ENCODE measurements at places on chromosomes 12 and 14.

GRCh38 chr12:19236656-19237055, 107.1 kb downstream of the PLEKHA5 start:
- DNase-seq: no peak

DNA sequence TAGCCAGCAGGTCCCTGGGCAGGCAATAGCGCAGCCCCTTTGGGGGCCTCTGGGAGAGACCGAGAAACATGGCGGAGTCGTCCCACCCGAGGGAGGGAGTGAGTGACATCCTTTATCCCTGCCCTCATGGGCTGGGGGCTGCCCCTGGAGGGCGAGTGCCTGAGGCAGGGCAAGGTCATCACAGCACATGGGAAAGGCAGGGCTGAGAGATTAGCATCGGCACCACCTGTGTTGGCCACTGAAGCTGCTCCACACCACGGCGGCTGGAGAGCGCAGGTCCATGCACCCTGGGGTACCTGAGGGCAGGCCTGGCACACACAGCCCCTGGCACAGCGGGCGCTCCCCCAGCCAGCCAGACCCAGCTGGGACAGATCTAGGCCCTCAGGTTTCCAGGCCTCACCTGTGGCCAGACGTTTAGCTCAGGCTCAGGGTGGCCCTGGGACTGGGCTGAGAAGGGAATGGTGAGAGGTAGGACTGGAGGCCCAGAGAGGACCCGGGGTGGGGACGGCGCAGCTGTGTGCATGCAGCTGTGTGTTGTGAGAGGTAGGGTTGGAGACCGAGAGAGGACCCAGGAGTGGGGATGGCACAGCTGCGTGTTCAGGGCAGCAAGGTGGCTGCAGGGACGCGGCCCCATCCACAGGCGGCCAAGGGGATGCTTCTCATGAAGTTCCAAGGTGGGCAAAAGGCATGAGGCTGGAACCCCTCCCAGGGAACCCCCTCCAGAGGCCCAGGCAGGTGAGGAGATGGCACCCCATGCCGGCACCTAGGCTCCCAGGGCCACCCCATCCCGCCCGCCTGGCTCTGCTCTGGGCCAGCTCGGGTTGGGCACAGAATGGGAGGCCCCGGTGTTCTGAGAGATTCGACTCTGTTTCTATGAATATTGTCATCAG, 74.1 kb downstream of the KIF26A start:
- DNase-seq: no peak

GRCh38 chr12:6872073-6873048, 742 bp downstream of the SPSB2 start:
- peak; percentile 91 for DNase-seq

GRCh38 chr12:3928538-3929184, 55.5 kb upstream of the PARP11 start:
- no peak for DNase-seq

DNA sequence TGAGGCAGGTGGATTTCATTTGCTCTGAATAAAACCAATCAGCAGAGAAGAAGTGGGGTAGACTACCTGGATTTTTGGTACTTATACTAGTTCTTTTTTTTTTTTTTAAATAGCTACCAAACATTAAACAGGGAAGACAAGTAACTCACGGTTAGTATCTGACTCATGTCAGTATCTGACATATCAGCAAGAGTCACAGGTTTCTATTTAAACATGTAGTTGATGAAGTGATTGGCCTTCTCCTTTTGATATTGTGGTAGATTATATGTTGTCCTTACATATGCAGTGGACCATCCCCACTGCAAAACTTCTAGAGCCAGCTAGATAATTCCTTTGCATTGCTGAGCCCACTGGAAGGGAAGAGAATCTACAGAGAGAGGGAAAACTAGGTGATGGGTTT, 208.0 kb downstream of the ANO6 start:
- DNase-seq: no peak

GRCh38 chr12:121953117-121953692, 34.8 kb downstream of the CFAP251 start:
- DNase-seq: no peak

- DNase-seq: no peak
Observed at GRCh38 chr14:89650077-89650978, 233.3 kb upstream of the FOXN3 start.

GRCh38 chr14:75705014-75705413, 44.0 kb downstream of the TTLL5 start:
- DNase-seq: no peak

DNA sequence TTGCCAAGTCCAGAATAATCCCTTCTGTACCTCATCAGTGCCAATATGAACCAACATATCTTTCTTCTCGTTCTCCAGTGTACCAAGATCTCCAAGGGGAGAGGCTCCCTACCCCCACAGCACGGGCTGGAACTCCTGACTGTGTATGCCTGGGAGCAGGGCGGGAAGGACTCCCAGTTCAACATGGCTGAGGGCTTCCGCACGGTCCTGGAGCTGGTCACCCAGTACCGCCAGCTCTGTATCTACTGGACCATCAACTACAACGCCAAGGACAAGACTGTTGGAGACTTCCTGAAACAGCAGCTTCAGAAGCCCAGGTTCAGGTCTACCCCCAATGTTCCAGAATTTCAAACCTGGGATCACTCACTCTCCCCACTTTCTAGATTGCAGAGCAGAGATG, 10.5 kb upstream of the OAS2 start:
- no peak for DNase-seq

- no peak for DNase-seq
Observed at GRCh38 chr14:79057333-79057732, 887.2 kb downstream of the NRXN3 start.

DNA sequence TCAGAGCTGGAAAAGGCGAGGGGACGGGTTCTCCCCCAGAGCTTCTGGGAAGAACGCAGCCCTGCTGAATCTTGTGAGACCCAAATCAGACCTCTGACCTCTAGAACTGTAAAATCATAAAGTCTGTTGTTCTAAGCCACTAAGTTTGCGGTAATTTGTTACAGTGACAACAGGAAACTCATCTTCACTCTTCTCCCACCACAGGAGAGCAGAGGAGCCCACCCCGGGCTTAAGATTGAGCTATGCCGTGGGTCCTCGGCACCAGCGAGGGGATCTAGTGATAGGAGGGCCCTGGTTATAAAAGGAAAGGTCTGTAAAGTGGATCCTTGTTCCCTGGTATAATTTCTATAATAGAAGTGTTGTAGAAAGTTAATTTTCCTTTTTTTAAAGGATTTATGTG, 7.6 kb downstream of the MLXIP start:
- no peak for DNase-seq

- no peak for DNase-seq
Observed at GRCh38 chr12:115752156-115752555, 525.3 kb downstream of the MED13L start.

DNA sequence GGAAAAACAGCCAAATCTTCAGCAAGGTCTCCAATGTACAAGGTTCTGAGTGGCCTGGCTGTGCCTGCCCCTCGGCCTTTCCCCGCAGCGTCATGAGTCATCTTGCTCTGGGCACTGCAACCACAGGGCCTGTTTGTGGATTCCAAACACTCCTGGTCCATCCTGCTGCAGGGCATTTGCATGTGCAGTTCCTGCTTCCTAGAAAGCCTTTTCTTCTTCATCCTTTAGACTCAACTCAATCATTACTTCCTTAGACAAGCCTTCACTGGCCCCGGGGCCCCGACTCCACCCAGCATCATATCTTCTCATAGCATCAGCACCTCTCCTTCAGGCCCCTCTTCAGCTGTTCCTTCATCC, 101.8 kb upstream of the EGLN3 start:
- peak; percentile 80 for DNase-seq

GRCh38 chr12:130972586-130972950, 18.9 kb downstream of the ADGRD1 start:
- no peak for DNase-seq

DNA sequence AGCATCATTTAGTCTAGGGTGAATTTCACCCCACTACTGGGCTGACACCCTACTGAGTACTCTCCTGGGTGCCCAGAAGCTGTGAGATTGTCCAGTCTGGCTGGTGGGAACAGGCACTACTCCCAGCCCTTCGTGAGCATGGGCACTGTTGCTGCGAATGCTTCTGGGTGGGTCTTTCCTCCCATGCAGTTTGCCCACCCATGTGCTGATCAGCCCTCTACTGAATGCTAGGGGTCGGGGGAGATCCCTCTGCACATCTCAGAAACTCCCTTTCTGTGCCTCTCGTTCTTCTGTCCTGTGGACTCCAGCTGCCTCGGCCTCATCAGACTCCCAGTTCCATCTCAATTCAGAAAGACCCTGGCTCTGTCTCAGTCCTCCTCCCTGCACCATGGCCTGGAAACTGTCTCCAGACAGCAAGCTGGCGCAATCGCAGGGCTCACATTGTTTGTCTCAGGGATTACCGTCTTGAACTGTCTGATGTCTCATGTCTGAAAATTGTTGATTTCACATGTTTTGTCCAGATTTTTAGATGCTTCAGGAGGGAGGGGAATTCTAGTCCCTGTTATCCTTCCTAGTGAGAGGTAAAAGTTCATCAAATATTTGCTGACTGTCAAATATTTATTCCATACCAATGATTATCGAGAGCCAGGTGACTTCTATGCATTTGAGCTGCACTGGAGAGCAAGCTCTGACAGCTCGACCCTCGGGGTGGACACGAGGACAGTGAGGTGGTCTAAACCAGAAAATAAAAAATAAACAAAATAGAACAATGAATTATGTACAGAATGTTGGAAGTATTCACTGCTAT, 316.6 kb upstream of the RTL1 start:
- DNase-seq: no peak

- no peak for DNase-seq
Observed at GRCh38 chr14:51822499-51822898, 37.9 kb upstream of the GNG2 start.

DNA sequence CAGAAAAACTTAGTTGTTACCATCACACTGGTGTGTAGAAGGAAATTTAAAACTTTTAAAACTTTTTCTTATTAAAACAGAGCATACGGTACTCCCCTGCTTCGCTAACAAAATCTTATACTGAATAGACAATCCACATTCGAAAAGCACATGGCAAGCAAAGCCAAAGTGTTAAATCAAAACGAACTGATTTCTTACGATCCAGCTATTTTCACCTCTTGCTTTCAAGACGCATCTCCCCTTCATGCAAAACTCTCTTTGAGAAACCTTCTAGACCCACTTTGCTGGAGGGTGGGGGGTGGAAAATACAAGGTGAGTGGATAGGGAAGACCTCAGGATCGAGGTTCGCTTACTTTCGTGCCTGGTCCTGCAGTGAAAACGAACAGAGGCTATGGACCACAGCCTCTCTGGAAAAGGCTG, 328 bp downstream of the INTS13 start:
- no peak for DNase-seq

DNA sequence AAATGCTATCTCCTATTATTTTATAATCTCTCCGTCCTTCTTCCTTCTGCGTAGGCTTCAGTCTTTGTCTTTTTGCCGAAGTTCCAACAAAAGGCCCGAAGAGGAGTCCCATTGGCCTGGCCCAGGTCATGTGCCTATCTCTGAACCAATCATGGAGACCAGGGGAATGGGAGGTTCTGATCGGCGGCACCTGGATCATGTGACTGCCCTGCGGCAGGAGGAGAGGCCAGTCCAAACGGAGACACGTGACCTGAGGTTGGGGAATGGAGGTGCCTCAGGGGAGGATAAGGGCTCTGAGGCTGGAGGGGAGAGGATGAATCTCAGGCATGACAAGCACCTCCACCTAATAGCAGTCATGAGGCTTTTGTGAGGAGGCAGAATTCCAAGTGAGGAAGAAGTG, 86.0 kb downstream of the AACS start:
- DNase-seq: no peak

DNA sequence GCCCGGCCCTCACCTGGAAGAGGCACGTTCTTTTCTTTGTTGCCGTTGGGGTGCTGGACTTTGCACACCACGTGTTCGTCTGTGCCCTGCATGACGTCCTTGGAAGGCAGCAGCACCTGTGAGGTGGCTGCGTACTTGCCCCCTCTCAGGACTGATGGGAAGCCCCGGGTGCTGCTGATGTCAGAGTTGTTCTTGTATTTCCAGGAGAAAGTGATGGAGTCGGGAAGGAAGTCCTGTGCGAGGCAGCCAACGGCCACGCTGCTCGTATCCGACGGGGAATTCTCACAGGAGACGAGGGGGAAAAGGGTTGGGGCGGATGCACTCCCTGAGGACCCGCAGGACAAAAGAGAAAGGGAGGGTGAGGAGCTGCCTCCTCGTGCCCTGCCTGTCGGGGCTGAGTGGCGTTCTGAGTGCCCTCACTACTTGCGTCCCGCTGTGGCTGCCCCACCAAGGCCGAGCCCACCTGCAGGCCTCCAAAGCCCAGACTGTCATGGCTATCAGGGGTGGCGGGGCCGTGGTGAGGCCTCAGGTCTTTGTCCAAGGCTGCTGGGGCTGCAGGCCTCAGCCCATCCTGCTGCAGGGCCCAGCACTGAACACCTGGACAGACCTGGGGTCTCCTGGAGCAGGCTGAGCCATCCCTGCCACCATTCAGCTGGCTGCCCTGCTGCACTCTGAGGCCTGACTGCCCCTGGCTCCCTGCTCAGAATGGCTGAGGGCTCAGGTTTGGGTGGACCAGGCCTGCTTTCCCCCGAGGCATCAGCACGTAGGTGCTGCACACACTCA, 329.7 kb downstream of the TMEM121 start:
- DNase-seq: no peak

- no peak for DNase-seq
Observed at GRCh38 chr12:58883576-58884334, 36.5 kb downstream of the LRIG3 start.

DNA sequence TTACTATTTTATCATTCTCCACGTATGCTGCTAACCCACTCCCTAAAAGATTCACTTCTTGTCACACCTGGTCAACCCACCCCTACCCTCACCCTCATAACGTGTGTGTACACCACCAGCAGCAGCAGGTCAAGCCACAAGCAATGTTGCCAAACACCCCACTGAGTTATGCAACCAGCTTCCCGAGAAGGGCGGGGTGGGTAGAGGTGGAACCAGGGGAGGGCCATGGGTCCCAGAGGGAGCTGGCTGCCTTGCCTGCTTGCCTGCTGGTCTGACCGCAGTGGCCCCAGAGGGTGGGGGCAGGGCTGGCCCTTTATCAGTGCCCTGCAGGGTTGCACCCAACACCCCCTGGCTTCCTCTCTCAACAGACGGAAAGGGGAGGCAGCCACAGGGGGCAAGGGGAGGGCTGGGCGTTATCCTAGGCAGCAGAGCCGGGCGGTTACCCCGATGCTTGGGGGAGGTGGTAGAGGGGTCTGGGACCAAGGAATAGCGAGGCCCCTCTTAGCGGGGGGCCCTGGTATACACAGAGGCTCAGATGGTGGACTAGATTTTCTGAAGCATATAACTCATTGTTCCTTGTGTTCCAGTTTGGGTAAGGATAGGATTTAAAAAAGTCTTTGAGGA, 3.5 kb upstream of the NFE2 start:
- peak; percentile 83 for DNase-seq

- DNase-seq: no peak
Observed at GRCh38 chr14:48725051-48725734, 861.0 kb downstream of the RPS29 start.

GRCh38 chr12:119683413-119683812, 15.5 kb downstream of the PRKAB1 start:
- no peak for DNase-seq

- peak; percentile 17 for DNase-seq
Observed at GRCh38 chr12:17060260-17060659, 454.3 kb upstream of the LMO3 start.

- no peak for DNase-seq
Observed at GRCh38 chr12:5534426-5535199, 102.7 kb downstream of the NTF3 start.

GRCh38 chr12:121957861-121958515, 39.6 kb downstream of the CFAP251 start:
- DNase-seq: no peak

GRCh38 chr12:95335948-95336347, 118.3 kb downstream of the VEZT start:
- no peak for DNase-seq

All from urothelium cell line (cell line).